Activated CD8-positive, alpha-beta memory T cell treated with anti-CD3 and anti-CD28 coated beads, Interleukin-2, amount 50 U/mL, for 4 hours (primary cell): ENCODE measurements at places on chromosomes 4 and X.

GRCh38 chr4:2619459-2619858 lies 83.0 kb downstream of the FAM193A start:
- DNase-seq: no peak

- no peak for DNase-seq
Measured at GRCh38 chr4:6829086-6829485, 46.6 kb downstream of the KIAA0232 start.

DNA sequence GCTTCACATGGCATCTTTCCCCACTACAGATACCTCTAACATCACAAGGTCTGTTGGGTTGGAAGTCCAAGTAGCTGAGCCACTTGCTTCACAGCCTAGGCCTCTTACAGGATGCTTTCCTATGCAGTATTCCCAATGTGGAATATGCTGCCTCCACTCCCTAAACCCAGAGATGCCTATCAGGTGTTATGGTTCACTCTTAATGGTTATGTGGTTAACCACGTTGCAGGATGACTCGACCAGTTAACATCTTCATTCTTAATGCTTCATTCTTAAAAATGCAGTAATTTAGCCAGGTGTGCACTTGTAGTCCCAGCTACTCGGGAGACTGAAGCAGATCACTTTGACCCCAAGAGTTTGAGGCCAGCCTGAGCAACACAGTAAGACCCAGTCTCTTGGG lies 24.2 kb downstream of the HAUS3 start:
- DNase-seq: no peak

DNA sequence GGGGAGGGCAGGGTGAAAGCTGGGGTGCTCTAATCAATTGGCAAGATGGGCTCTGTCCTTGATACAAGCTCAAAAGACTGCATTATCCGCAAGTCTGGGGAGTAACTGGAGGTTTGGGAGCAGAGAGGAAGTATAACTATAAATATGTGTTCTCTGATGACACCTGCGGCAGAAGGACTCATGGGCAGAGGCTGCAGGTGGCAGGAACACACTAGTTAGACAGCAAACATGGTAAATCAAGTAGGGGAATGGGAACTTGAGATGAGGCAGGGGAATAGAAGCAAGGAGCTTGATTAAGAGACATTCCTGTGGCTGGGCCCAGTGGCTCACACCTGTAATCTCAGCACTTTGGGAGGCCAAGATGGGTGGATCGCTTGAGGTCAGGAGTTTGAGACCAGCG lies 30.3 kb downstream of the SH3KBP1 start:
- no peak for DNase-seq

GRCh38 chr4:68257719-68258118 lies 12.2 kb upstream of the TMPRSS11B start:
- DNase-seq: no peak

DNA sequence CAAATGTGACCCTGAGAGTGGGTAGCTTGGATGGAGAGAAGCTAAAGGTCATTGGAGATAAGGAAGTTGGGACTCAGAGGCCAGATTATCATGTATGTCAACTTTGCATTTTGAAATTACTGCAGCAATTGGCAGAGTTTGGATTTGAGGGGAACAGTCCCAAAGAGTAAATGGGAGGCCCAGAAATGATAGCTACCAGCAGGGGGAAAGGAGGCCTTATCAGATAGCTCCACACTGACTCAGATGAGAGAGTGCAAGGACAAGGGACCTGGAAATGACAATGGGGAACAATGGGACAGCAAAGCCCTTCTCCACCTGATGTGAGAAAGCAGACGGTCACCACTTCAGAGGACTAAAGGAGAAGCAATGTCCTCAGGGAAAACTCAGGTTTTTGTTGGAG lies 201.5 kb upstream of the JADE1 start:
- no peak for DNase-seq

GRCh38 chrX:39502486-39502885 lies 595.3 kb downstream of the BCOR start:
- no peak for DNase-seq

DNA sequence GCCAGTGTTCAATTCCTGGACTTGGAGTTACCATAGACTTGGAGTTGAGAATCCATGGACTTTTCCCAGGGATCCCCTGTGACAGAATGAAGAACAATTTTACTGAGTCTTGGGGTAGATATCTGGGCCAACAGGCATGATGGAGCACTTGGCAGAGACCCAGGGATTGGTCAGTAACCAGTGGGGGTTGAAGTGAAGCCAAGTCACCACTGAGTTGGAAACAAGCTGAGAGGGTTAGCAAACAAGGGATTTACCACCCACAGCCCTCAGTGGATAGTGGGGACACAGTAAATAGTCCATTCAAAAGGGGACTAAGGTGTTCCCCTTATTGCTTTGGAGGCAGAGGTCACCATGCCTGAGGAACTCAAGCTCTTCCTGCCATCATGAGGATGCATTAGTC lies 281.7 kb downstream of the PPP1R2C start:
- DNase-seq: no peak

GRCh38 chr4:4849106-4849505 lies 10.4 kb upstream of the MSX1 start:
- DNase-seq: no peak

DNA sequence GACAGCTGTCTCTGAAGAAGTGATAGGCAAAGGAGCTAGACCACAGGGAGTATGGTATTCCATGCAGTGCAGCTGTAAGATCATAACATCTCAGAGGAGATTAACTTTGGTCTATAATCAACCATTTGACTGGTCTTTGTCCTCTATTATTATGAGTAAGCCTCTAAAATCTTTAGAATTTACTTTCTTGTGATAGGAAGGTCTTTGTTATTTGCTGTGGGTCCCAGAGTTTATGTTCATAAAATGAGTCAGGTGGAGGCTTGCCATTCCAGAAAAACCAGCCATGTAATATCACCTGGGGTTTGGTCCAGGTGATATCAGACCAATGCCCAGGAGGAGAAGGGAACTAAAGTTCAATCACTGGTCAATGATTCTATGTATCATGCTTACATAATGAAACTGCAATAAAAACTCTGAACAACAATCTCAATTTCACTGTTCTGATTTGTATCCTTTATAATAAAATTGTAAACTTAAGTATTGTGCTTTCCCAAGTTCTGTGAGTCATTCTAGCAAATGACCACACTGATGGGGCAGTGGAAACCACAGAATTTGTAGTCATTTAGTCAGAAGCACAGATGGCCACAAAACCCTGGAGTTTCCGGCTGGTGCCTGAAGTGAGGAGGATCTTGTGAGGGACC lies 239.6 kb upstream of the TRAM1L1 start:
- DNase-seq: no peak

GRCh38 chrX:20527558-20528011 lies 260.9 kb upstream of the RPS6KA3 start:
- no peak for DNase-seq

- no peak for DNase-seq
Measured at GRCh38 chr4:13054420-13054970, 429.6 kb downstream of the RAB28 start.

DNA sequence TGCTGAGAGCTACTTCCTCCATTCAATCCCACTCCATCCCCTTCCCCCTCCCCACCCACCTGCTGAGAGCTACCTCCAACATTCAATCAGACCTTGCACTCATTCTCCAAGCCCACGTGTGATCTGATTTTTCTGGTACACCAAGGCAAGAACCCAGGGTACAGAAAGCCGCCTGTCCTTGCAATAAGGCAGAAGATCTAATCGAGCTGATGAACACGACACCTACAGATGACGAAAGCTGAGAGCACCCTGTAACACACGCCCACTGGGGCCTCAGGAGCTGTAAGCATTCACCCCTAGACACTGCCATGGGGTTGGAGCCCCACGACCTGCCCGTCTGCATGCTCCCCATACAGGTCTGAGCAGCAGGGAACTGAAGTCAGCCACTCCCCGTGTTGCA lies 58.3 kb downstream of the TRIML1 start:
- DNase-seq: no peak

- no peak for DNase-seq
Measured at GRCh38 chr4:59247032-59247431, 1953.1 kb upstream of the ADGRL3 start.

DNA sequence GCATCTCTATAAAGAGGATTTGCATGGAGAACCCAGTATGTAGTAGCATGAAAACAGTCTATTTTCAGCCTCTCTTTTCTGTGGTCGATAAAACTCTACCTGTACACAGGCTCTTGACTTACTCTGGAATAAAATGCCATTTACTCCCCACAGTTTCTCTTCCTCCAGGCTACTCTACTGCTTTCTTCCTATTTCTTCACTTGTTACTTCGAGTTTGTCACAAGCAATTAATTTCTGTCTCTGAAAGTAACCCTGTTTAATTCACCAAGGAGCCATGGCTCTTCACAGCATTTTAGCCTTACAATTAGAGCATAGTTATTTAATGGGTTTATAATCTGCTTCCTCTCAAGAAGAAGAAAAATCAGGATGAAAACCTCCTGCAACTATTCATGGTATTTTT lies 472.9 kb upstream of the PRKX start:
- DNase-seq: no peak

DNA sequence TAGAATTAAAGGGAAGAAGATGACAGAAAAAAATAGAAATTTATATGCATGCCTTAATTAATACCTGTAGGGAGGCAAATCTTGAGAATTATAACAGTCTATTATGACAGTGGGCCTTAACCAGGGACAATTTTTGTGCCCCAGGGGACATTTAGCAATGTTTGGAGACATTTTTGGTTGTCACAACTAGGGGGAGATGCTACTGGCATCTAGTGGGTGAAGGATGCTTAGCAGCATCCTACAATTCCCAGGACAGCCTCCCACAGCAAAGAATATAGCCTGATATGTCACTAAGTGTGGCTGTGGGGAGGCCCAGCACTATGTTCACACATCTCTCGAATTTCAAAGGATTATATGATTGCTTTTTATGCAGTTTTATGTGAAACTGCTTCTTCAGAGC lies 10.5 kb downstream of the GPR82 start:
- DNase-seq: no peak

GRCh38 chrX:3160756-3161155 lies 119.5 kb downstream of the ARSF start:
- no peak for DNase-seq

DNA sequence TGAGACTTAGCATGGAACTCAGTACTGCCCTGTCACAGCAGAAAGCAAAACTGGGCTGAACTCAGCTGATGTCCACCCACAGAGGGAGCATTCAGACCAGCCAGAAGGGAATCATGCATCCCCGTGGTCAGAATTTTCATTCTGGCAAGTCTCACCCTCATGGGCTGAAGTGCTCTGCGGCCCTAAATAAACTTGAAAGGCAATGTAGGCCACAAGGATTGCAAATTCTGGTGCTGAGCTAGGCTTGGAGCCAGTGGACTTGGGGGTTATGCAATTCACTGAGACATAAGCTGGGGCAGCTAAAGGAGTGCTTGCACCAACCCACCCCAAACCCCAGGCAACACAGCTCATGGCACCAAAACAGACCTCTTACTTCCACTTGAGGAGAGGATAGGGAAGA lies 494.1 kb downstream of the GABRG1 start:
- DNase-seq: no peak

GRCh38 chrX:55521687-55522086 lies 32.0 kb upstream of the USP51 start:
- no peak for DNase-seq

GRCh38 chr4:71711044-71711984 lies 72.6 kb downstream of the GC start:
- DNase-seq: no peak

DNA sequence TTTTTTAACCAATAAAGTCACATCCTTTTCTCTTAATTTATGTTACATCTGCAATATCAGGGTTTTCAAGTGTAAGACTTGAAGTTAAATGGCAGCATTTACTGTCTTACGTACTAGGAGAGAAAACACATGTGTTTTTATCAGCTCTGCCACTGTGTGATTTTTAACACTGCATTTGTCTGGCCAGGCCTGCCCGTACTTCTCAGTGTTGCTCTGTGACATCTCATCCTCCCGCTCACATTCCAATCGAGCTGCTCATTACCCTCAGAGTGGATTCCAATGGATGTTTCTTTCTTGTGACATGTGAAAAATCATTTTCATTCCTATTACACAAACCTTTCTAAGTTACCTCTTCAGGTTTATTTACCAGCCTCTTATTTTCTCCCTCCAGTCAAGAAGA lies 420.3 kb downstream of the FAT4 start:
- no peak for DNase-seq

GRCh38 chrX:80512924-80513323 lies 92.7 kb downstream of the TENT5D start:
- DNase-seq: no peak

DNA sequence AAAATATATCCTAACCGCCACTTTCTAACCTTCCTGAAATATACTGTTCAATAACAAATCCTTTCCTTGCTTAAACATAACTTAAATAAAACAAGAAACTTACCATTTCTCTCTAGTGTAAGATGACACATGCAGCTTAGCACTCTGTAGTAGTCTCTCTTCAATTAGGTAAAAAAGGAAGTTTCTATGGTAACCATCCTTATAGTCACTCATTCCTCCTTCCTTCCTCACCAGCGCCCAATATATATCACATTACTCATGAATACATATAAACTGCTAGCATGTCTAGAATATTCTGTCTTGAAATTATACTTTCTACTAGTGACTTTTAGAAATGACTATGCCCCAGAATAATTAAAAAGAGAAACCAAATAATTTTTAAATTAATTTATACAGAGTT lies 112.2 kb downstream of the SNCA start:
- DNase-seq: no peak

- no peak for DNase-seq
Measured at GRCh38 chr4:183146478-183146877, 47.4 kb downstream of the WWC2 start.

DNA sequence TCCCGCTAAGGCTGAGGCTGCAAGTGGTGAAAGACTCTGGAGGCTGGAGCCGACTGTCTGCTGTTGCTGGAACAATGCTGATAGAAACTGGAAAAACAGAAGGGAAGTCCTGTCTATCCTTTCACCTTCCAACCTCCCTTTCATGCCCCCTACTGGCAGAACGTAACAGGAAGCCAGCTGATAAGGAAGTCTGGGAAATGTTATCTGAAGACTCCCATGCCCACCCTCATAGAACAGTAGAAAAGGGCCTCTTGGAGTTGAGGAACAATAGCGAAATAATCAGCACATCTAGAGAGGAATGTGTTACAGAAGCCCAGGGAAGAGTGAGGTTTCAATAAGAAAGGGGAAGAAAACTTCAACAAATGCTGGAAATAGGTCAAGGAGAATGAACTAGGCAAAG lies 117.1 kb upstream of the DKK2 start:
- no peak for DNase-seq

DNA sequence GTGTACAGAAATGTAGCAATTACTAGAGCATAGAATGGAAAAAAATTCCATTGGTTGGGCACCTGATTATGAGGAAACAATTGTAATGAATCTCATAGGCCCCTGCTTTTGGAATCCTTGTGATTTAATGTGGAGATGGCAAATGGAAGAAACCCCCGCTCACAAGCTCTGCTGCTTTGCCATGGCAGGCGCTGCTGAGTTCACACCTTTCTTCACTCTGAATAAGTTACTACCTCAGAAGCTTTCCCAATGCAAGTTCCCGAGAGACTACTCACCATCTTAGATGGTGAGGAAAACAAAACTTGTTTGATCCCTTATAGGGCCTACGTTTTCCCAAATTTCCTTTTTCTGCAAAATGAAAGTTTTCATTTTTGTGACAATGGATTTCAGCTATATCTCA lies 266.6 kb upstream of the TAPT1 start:
- DNase-seq: no peak
